ENCODE measurements at places on chromosomes 4 and X. TPM values are rescaled to one million over a fixed set of nuclear protein-coding genes. Genes with fewer than 3 reads are reported as not detected.

DNA sequence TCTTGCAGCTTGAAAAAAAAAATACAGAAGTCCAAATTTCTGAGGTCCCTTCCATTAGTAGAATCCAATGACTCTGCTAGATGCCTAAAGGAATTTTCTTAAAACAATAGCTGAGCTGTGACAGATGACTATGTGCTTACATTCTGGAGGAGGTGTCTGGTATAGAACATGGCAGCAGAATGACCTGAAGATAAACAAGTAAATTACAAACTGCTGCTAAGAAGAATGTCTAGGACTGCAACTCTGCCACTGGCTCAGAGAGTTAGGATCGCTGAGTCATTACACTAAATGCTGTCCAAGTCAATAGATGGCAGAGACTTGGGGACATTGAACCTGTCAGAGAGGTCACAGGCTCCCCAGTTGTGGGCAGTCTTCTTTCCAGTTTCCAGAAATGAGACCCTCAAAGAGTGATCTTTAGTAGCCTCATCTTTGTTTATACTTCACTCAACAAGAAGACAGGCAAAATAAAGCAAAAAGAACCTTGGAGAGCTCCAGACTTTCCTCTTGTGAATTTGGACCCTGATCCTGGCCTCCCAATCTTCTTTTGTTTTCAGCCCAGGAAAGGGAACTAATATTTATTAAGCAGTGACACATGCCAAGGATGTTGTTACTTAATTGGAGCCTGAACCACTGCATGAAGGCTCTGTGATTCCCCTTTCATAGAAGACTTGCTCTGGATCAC is 56.4 kb upstream of the SCML1 start:
- peaks cover 30% of the 10 kb centered on the region for H3K27me3 ChIP-seq
- no peak for DNase-seq
- H3K27ac ChIP-seq, result no peak overlapping the region
- no peaks in the 10 kb centered on the region for H3K4me1 ChIP-seq

DNA sequence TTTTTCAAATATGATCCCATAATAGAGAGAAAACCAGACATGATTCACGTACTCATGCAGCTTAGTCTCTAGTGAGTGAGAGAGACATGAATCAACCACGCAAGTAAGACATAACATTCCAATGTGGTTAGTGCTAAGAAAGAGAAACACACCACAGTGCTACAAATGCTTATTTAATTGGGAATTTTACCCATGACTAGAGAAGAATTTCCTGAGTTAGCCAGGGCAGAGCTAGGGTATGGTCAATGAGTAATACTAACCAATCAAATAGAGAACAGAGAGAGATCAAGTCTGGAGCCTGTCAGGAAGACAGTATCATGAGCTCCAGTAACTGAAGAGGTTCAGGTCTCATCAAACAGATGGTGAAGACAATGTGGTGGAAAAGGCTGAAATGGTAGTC is 495.2 kb downstream of the PDGFC start:
- no peaks in the 10 kb centered on the region for H3K36me3 ChIP-seq
- no peaks in the 10 kb centered on the region for H3K4me1 ChIP-seq
- no peak overlapping the region for H3K27ac ChIP-seq
- no peaks in the 10 kb centered on the region for H3K27me3 ChIP-seq

- H3K4me3 ChIP-seq, result no peak overlapping the region
- H3K4me1 ChIP-seq, result no peaks in the 10 kb centered on the region
- H3K27me3 ChIP-seq, result no peaks in the 10 kb centered on the region
- DNase-seq, result no peak
- no peaks in the 10 kb centered on the region for H3K36me3 ChIP-seq
Measured at GRCh38 chr4:189206953-189207352, 733.7 kb upstream of the FRG1 start.

HTRA3 gene
- 46.8 TPM for total RNA-seq

DNA sequence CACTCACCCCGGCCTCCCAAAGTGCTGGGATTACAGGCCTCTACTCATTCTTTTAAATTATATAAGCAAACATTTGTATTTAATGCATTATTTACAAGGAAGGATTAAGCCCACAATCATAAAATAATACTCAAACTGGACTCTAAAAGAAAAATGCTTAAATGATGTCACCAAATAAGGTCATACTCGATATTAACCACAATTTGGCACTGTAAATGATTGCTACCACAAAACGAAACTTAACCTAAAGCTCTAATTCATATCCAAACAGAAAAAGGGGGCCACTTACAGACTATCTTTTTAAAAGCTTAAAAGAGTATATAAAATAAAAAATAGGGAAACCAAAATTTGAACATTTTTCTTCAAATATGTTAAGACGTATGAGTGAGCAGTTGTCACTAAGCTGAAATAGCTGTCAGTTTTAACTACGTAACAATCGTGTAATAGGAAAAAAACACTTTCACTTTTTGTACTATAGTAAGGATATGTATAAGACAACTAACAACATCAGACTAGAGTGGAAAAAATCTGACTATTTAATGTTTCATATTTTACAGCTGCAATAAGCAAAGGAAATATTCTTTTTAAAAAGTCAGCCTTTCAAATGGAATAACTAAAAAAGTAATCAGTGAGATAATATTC is 108.2 kb upstream of the GPR34 start:
- no peak overlapping the region for H3K4me3 ChIP-seq
- no peaks in the 10 kb centered on the region for H3K4me1 ChIP-seq
- H3K27ac ChIP-seq, result no peak overlapping the region
- H3K27me3 ChIP-seq, result peaks cover 14% of the 10 kb centered on the region

DNA sequence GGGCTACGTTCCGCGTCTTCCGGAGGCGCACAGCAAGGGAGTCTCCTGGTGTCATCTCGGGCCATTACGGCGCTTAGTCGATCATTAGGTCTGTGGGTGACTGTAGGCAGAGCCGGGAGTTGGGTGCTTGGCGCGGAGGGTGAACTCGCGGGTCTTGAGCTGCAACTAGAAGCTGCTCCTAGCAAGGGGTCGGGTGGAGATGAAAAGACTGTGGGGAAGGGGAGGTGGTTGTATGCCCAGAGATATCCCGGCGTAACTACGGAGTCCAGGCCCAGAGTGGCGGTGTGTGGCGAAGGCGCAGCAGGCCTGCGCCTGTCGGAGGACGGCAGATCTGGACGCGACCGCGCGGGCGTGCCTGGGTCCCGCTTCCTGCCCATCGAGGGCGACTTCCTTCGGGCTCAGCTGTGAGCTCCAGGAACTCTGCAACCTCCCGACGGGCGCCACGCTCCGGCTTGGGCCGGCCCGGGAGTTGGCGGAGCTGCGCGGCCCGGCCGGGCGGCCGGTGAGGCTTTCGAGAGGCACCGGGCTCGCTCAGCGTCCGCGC is 2.7 kb upstream of the NKX3-2 start:
- no peaks in the 10 kb centered on the region for H3K36me3 ChIP-seq
- peaks cover 68% of the 10 kb centered on the region for H3K27me3 ChIP-seq
- no peak overlapping the region for H3K27ac ChIP-seq
- H3K4me1 ChIP-seq, result peaks cover 30% of the 10 kb centered on the region

S100P gene
- total RNA-seq, result 2.1 TPM

DNA sequence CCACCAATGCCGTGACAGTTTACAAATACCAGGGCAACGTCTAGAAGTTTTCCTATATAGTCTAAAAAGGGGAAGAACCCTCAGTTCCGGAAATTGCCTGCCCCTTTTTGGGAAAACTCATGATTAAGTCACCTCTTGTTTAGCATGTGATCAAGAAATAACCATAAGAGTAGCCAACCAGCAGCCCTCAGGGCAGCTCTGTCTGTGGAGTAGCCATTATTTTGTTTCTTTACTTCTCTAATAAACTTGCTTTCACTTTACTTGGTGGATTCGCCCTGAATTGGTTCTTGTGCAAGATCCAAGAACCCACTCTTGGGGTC is 20.0 kb upstream of the HOPX start:
- H3K27ac ChIP-seq, result no peak overlapping the region
- H3K27me3 ChIP-seq, result no peaks in the 10 kb centered on the region
- H3K4me3 ChIP-seq, result no peak overlapping the region
- DNase-seq, result no peak
- H3K4me1 ChIP-seq, result peaks cover 8% of the 10 kb centered on the region
- no peaks in the 10 kb centered on the region for H3K36me3 ChIP-seq

DNA sequence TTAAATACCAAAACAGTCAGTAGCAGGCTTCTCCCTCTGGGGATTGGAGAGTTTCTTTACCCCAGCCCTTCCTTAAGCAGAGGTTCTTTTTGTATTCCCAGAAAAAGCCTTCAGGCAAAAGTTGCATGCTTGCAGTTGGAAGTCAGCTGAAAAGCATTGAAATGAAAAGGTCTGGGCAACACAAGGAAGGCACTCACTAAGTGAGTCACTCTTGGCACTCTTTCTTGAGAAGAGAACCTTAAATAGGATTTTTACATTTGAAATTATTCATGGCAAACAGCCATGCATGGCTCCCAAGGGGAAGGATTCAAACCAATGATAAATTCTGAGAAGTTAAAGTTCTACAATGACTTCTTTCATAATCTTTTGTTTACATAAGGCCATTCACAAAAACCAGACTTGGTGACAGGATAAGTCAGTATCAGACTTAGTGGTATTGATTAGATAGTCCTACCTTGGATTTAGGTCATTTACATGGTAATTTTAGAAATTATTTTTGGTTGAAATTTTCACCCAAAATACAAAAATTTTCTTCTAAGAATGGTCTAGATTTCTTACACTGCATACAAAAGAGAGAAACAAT is 2068.9 kb downstream of the PCDH7 start:
- no peaks in the 10 kb centered on the region for H3K36me3 ChIP-seq
- H3K4me3 ChIP-seq, result no peak overlapping the region
- no peaks in the 10 kb centered on the region for H3K27me3 ChIP-seq
- H3K27ac ChIP-seq, result no peak overlapping the region

DNA sequence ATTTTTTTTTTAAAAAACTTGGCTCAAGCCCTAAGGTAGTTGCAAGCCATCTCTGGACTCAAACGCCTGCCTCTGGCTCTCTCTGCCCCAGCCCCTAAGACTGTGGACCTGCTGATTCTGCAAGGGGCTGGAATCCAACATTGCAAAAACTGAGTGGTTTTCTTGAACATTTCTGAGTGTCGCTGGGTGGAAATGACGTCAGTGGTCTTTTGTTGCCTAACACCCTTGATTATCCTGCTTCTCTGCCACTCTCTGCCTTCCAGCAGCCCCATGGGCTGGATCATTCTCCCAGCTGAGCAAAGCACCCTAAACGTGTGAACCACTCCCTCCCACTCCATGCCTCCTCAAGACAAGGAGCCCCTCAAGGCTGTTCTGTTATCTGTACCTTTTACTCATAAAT is 16.6 kb downstream of the BST1 start:
- no peaks in the 10 kb centered on the region for H3K36me3 ChIP-seq
- no peaks in the 10 kb centered on the region for H3K27me3 ChIP-seq
- peak; percentile 19 for DNase-seq
- H3K4me3 ChIP-seq, result no peak overlapping the region
- H3K4me1 ChIP-seq, result peaks cover 7% of the 10 kb centered on the region

LDB2 gene
- total RNA-seq, result 48.3 TPM

ADH1B gene
- 6.3 TPM for total RNA-seq

DUX4 gene
- not detected for total RNA-seq

DNA sequence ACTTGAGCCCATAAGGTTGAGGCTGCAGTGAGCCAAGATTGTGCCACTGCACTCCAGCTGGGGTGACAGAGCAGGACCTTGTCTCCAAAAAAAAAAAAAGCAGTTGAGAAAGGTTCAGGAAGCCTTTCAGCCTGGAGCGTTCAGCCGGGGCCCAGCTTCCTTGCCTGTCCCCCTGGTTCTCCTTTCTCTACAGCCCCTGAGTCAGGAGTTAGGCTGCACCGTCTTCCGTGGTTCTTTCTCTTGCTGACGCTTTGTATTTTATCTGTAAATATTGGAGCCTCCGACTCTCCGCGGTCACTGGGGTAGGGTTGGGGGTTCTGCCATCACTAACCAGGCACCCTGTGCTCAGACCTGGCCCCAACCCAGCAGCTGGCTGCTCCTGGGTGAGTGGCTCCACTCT is 13.8 kb upstream of the UVSSA start:
- H3K27ac ChIP-seq, result no peak overlapping the region
- no peaks in the 10 kb centered on the region for H3K27me3 ChIP-seq
- peaks cover 3% of the 10 kb centered on the region for H3K4me1 ChIP-seq
- H3K4me3 ChIP-seq, result no peak overlapping the region

DNA sequence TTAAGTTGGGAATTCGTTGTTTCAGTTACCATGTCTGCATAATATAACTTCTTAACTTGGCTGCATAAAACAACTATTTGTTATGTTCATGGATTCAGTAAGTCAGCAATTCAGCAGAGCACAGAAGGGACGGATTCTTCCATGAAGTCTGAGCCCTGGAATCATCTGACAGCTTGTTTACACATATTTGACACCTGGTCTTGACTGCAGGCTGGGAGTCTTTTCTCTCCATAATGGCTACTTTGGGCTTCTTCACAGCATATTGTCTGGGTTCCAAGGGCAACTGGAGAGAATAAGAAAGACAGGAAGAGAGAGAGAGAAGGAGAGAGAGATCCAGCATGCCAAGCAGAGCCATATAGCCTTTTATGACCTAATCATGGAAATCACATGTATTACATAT is 23.1 kb downstream of the CENPC start:
- peaks cover 13% of the 10 kb centered on the region for H3K36me3 ChIP-seq
- no peak for DNase-seq

GABRQ gene
- 1.2 TPM for total RNA-seq

YIPF7 gene
- 2.8 TPM for total RNA-seq

- no peak overlapping the region for H3K4me3 ChIP-seq
- no peaks in the 10 kb centered on the region for H3K27me3 ChIP-seq
- no peaks in the 10 kb centered on the region for H3K36me3 ChIP-seq
Measured at GRCh38 chr4:100289946-100290345, 99.7 kb upstream of the DDIT4L start.

DMRTC1 gene
- not detected for total RNA-seq

KLHL34 gene
- total RNA-seq, result 0.09 TPM

- H3K27ac ChIP-seq, result no peak overlapping the region
- H3K4me1 ChIP-seq, result no peaks in the 10 kb centered on the region
- H3K27me3 ChIP-seq, result no peaks in the 10 kb centered on the region
- H3K36me3 ChIP-seq, result no peaks in the 10 kb centered on the region
- no peak overlapping the region for H3K4me3 ChIP-seq
- no peak for DNase-seq
Measured at GRCh38 chr4:48030470-48030869, 13.9 kb downstream of the NIPAL1 start.

DNA sequence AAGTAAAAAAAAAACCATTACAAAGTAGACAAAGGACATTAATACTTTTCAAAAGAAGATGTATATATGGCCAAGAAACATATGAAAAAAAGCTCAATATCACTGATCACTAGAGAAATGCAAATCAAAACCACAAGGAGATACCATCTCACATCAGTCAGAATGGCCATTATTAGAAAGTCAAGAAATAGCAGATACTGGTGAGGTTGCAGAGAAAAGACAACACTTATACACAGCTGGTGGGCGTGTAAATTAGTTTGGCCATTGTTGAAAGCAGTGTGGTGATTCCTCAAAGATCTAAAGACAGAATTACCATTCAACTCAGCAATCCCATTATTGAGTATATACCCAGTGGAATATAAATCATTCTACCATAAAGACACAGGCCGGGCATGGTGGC is 39.3 kb downstream of the TASL start:
- H3K4me3 ChIP-seq, result no peak overlapping the region
- no peak for DNase-seq
- no peaks in the 10 kb centered on the region for H3K36me3 ChIP-seq
- H3K4me1 ChIP-seq, result no peaks in the 10 kb centered on the region
- H3K27ac ChIP-seq, result no peak overlapping the region
- no peaks in the 10 kb centered on the region for H3K27me3 ChIP-seq
